ENCODE measurements at places on chromosomes 3 and 15.

- DNase-seq = no peak
Observed at GRCh38 chr3:134998855-134999254, 203.8 kb downstream of the EPHB1 start.

GRCh38 chr15:72058585-72058984, 59.4 kb downstream of the MYO9A start:
- DNase-seq = no peak

DNA sequence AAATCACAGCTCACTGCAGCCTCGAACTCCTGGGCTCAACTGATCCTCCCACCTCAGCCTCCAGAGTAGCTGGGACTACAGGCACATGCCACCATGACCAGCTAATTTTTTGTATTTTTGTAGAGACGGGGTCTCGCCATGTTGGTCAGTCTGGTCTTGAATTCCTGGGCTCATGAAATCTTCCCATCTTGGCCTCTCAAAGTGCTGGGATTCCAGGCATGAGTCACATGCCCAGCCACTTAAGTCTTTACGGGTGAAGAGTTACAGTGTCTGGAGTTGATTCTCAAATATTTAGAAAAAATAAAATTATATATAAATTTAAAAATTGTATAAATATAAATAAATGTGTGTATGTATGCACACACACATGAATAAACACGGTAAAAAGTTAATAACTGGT, 14.5 kb upstream of the KBTBD12 start:
- DNase-seq = no peak

GRCh38 chr15:27906802-27907201, 192.3 kb downstream of the OCA2 start:
- no peak for DNase-seq

GRCh38 chr3:185250247-185250646, 3.6 kb downstream of the EHHADH start:
- no peak for DNase-seq

- DNase-seq = no peak
Observed at GRCh38 chr3:168585544-168585943, 489.8 kb upstream of the GOLIM4 start.

DNA sequence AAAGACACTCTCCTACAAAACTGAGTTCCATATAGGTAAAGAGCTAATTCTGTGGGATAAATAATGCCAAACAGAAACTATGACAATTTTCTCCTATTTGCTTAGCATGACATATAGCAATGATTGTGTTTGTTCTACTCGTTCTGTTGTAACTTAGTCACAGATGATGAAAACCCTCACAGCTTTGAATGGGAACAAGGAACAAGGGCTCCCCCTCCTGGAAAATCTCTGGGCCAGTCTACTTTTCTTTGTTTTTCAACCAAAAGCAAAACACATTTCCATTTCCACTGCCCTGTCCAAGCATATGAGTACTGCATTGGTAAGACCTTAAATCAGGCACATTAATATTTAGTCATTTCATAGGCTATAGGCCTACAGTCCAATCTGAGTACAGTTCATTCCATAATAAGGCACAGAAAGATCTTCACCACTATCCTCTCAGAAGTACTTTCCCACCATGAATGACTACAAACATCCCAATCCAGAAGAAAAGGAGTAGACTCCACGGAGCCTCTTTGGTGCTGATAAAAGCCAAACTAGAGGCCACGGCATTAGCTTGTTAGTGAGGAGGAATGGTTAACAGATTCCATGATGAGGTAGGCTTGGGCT, 67.1 kb downstream of the ATP8B4 start:
- DNase-seq = no peak

GRCh38 chr3:71817262-71817661, 32.3 kb upstream of the PROK2 start:
- DNase-seq = no peak

DNA sequence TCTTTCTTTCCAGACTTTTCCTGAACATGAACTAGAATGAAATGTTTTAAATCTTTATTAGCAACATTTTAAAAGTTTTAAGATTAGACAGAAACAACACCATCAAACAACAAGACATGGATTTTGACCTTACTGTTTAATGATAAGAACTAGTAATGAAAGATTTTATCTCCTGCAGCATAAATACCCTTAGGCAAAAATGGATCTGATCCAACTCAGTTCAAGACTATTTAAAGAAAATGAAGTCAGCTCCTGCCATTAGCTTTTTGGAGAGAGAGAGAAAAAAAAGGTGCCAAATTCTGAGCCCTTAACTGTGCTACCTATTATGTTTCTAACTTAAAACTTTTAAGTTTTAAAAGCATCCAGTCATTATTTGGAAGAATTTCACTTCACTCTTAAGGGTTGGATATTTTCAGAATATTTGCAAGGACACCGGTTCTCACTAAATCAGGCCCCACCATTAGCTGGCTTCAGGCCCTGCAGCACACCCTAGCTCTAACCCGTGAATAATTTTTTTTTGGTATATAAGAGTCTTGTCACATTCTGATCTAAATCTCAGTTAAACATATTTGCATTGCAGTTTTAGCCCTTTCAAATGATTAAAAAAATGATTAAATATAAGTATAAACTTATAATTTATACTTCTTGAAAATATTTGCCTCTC, 60.0 kb downstream of the NR1I2 start:
- no peak for DNase-seq

GRCh38 chr3:125605756-125606155, 10.5 kb upstream of the OSBPL11 start:
- DNase-seq = no peak

Measured in stimulated activated CD8-positive, alpha-beta memory T cell treated with anti-CD3 and anti-CD28 coated beads, Interleukin-7, amount 100 ng/mL, for 24 hours (primary cell).